ENCODE measurements at places on chromosomes 16 and 17. TPM values are rescaled to one million over a fixed set of nuclear protein-coding genes. Genes with fewer than 3 reads are reported as not detected.

GRCh38 chr17:61966191-61966590 lies 38.4 kb upstream of the INTS2 start:
- no peak for DNase-seq

Gene CLEC3A
- not detected for polyA plus RNA-seq

Gene ITGAD
- not detected for polyA plus RNA-seq

DNA sequence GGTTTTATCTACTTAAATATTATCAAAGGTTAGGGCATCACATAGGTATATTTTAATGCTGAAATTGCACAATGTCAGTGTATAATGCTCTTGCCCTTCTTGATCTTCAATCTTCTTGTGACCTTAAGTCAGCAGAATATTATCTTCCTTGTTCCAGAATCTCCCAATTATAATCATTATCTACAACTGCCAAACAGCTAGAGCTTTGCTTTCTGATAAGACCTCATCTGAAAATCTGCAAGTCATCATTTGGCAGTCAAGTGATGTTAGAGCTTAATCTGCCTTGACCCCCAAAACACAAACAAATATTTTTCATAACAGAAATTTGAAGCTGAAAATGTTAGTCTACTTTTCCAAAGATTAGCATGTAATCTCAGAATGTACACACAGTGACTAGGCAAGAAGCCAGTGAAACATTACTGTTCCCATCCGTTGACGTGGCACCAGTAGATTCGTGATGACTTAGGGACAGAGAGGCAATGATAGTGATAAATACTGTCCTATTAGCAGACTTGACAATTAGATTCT lies 19.8 kb downstream of the REXO5 start:
- no peak for DNase-seq

GRCh38 chr17:78276098-78276887 lies 44.9 kb downstream of the TMEM235 start:
- DNase-seq = no peak

DNA sequence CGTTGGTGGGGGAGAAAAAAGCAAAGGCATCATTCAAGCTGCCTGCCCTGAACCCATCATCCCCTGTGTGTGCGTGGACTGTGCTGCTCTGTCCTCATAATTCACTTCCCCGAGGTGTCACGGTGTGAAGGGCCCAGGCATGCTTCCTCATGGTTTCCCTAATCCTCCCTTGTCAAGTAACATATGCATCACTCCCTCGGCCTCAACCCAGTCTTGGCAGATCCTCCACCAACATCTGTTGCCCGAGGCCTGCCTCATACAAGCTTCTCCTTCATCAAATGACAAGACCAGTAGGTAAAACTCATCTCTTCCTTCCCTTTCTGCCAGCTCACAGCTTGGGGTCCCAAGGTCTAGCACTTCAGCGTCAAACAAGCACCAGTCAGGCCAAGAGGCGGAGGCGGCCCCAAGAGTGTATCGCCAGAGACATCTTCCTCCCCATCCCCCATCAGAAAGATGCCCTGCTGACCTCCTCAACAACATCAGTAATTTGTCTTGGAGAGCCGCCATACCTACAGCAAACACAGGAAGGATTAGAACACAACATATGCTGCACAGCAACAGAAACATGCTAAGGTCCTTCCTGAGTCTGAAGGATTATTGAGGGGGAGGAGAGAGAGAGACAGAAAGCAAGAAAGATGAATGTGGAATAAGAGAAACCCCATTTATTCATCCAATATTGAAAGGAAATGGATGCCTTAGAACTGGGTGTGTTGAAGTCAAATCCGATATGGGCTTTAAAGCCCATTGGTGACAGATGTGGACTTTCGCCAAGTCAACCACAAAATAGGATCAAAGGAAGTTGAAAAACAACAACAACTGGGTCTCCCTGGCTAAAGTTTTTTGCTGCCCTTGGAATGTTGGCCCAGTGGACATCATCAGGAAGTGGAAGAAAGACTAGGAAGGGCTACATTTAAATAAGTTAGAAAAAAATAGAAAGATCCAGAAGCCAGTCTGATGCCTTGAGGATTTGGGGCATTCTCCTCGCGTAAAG lies 38.4 kb downstream of the SOX9 start:
- no peak for DNase-seq

Gene DNASE1
- polyA plus RNA-seq = 42.2 TPM

DNA sequence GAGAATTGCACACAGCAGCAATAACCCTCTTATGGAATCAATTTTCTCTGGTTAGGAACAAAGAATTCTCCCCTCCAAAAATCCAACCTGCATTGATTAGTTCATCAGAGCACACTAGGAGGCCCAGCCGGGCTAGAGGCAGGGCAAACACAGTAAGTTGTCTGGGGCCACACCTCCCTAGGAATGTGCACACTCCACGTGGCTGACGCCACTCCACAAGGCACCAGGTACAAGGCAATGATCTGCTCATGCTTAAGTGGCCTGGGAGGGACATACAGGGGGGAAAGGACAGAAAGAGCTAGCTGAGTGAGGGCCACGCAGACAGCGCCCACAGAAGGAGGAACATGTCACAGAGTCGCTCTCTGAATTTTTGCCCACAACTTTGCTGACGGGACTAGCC lies 107.6 kb downstream of the SLC39A11 start:
- DNase-seq = no peak

GRCh38 chr17:42982266-42982665 lies 1.9 kb downstream of the RUNDC1 start:
- no peak for DNase-seq

- DNase-seq = no peak
Observed at GRCh38 chr16:18788828-18789514, 1.2 kb downstream of the RPS15A start.

GRCh38 chr16:73022534-73022933 lies 25.4 kb downstream of the ZFHX3 start:
- no peak for DNase-seq

GRCh38 chr17:45312477-45313420 lies 4.1 kb downstream of the MAP3K14 start:
- no peak for DNase-seq

DNA sequence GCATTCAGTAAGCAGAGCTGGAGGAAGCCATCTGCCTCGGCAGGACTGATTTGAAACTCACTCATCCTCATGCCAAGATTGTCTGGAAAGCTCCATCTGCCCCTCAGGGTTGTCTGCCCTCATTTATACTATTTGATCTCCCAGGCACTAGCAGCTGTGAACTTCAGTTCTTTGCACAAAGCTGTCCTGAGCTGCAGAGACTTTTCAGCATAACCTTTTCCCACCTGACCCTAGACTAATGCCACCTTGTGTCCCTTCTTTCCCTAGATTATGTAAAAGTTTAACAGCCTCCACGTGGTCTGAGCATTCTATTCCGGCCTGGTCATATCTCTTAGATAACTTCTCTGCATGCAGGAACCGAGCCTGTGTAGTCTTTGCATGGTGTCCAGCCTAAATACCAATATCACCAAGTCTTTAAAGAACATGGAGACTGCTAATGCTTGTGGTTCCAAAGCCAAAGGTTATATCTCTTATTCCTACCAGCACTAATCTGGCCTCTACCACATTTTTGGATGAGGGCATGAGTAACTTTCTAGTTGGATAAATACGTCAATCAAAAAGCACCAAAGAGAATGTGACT lies 29.1 kb downstream of the STAT5A start:
- DNase-seq = no peak

Gene KRTAP16-1
- polyA plus RNA-seq = not detected

DNA sequence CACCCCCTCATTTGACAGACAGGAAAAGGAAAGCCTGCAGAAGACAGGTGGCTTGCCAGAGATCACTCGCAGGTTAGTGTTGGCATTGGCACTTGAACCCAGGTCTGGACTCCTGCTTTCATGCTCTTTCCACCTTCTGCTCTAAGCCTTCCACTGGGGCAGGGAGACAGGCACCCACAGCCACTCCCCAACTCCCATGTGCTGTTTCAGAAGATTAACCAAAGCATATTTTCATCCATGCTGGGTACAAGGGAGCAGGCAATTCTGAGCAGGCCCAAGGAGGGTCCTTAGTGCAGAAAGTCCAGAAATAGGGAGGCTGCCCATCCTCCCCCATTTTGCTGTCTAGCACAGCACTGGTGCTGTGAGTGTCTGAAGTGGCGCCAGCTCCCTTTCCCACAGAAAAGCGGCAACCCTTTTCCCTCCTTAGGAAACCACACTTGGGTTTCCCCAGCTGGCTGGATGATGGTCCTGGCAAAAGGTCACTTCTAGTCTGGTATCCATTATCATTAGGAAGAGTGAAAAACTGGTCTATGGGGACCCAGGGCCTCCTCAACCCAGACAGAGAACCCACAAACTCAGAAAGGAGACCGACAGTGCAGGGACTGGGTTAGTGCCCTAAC lies 2.0 kb upstream of the CAVIN1 start:
- no peak for DNase-seq

Gene HS3ST2
- 0.17 TPM for polyA plus RNA-seq

GRCh38 chr17:66677201-66677981 lies 157.5 kb upstream of the CACNG5 start:
- no peak for DNase-seq

DNA sequence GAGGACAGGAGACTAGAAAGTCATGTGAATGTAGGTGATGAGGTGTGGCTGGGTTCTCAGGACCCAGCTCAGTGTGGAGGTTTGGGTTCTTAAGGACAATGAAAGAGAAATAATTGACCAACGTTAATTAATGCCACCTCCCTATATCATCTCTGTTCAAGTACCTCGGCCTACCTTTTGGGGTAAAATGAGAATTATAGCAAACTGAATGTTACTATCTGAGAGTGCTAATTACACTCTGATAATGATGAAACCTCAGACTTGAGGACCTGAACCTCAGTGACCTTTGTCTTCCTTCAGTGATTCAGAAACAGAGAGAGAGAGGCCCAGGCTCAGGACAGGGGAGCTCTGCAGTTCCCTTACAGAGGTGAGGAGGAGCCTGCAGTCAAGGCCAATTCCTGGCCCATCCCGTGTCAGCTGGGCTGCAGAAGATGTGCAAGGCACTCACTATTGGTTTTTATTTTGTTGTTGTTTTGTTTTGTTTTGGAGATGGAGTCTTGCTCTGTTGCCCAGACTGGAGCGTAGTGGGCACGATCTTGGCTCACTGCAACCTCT lies 57.3 kb downstream of the SALL1 start:
- DNase-seq = no peak

Gene COQ9
- 100 TPM for polyA plus RNA-seq

Gene SUZ12
- polyA plus RNA-seq = 41.2 TPM

GRCh38 chr16:89326721-89327120 lies 109.2 kb downstream of the ZNF778 start:
- no peak for DNase-seq

GRCh38 chr16:28824717-28824973 lies 1.8 kb downstream of the ATXN2L start:
- DNase-seq = no peak

- DNase-seq = no peak
Observed at GRCh38 chr17:7392696-7393612, 1.4 kb downstream of the PLSCR3 start.

- DNase-seq = no peak
Observed at GRCh38 chr17:50687200-50688066, 20.3 kb downstream of the ANKRD40 start.

Gene RHBDF1
- polyA plus RNA-seq = 25.3 TPM

DNA sequence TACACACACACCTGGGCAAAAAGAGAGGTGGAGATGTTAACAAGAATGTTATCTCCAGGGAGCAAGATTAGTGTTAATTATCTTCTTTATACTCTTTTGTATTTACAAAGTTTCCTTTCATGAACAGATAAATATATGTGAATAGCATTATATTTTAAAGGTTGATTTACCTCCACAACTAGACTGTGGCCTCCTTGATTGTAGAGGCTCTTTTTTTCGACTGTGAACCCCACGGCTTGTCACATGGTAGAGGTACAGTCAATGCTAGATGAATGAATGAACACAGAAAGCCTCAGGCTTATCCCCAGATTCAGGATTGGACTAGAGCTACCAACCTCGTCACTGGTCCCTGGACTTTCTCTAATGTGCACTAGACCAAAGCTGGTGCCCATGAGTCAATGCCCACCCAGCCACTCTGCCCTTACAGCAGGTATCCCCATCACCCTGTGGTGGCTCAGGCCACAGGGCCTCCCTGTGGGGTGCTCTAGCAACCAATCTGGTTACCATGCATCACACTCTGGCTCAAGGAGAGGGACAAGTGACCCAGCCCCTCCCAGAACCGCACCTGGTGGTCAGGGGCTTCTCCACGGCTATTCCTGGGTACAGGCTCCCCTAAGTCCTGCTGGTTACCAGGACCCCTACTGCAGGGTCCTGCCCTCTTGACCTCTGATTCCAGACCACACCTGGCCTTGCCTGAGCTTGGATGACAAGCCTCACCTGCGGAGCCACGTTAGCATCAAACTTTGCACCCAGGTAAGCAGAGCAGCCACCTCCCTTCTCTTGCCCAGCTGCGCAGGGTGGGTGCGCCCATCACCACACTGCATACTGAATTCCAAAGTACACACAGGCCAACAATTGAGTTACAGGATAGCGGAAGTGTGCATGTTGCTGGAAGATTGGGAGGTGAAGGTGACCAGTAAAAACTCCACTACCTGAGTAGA lies 101.0 kb downstream of the CDYL2 start:
- no peak for DNase-seq

DNA sequence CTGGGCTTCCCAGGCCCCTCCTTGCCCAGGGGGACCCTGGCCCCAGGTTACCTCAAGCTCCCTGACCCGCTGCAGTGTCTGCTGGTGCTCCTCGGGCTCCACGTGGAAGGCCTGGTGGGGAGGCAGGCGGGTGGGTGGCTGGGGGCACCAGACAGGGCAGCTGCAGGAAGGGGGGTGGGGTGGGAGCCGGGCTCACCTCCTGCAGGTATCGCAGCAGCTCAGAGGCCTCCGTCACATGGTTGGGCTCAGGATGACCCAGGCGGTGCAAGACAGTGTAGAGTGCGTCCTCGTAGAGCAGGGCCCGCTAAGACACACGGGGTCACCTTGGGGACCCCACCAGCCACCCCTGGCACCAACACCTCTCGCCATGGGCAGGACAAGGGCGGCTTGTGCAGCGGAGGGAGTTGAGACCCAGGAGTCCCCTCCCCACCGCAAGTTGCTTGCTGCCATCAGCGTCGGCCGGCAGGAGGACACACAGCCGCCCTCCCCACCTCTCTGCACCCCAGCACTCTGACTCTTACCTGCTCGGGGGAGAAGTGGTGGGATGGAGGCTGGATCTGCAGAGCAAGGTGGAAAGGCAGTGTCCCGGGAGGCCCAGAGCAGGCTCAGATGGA lies 1.1 kb downstream of the UNC13D start:
- DNase-seq = no peak

Gene RTN4RL1
- polyA plus RNA-seq = 1.4 TPM

Gene SNRNP25
- 43.0 TPM for polyA plus RNA-seq

DNA sequence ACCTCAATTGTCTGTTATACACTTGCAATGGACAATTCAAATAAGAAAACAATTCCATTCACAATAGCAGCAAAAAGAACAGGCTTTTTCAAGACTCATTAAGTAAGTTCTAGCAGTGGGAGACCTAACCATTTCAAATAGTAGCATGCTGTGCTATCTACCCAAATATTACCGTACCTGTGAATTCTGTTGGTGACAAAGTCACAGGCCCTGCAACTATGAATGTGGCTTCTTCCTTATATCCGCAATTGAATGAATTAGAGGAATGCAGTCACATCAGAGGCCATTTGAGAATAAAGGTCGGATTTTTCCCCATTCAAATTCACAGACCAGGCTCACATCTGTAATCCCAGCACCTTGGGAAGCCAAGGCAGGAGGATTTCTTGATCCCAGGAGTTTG lies 800 bp upstream of the NME4 start:
- DNase-seq = no peak

GRCh38 chr17:55742272-55743102 lies 8.4 kb upstream of the PCTP start:
- no peak for DNase-seq
